ENCODE measurements at places on chromosomes 5 and 9.

DNA sequence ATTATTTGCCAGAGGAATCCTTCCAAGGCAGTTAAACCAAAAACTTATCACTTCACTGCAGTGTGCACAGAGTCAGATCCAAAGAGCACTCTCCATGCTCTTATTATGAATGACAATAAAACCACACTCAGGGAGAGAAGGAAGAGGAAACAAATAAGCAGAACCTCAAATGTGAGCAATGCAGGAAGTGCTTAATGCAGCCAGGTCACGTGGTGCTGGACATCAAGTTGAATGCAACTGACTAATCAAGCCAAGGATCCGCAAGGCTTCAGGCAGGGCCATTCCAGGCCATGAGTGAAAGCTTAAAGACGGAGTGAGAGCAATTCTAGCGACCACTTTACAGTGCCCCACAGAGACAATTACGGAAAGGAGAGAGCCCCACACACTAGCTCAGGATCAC is 230.4 kb upstream of the PUM3 start:
- no peak for DNase-seq

DNA sequence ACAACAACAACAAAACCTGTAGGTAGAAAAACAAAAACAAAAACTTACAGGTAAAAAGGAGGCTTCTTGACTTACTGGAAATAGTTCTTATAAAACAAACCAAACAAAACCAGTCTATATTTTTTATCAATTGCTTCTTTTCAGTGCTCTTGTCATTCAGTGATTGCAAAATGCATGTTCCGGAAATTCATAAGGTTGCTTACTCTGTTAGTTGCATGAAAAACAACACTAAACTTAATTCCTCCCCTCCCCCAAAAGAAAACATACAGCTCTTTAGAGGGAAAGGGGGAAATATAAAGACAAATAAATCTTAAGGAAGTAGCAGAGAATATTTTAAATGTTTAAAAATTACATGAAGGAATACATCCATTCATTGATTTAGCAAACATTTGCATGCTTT is 19.1 kb downstream of the CPEB4 start:
- no peak for DNase-seq

GRCh38 chr9:99457406-99457805 is 235.3 kb downstream of the SEC61B start:
- DNase-seq, result no peak

- DNase-seq, result peak; percentile 36
These were observed 4.7 kb upstream of the TEX53 start for GRCh38 chr9:114662081-114662989.

GRCh38 chr5:39605588-39606575 is 181.1 kb upstream of the DAB2 start:
- no peak for DNase-seq

GRCh38 chr5:147712019-147712418 is 70.5 kb downstream of the JAKMIP2 start:
- DNase-seq, result no peak

DNA sequence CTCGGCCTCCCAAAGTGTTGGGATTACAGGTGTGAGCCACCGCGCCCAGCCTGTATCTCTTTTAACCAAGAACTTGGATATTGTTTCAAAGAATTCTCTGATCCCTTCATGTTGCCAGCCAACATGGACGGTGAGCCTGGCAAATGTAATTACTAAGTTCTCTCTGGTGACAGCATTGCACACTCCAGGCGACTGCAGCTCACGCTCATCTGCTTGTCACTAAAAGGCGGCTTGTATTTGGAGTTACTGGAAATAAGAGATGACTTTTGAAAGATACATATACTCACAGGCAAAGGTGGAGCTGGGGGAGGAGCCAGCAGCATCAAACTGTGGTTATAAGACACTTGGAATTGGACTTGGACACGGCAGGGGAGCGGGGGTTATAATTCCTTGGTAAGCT is 172.3 kb downstream of the SLIT3 start:
- DNase-seq, result no peak

- DNase-seq, result no peak
These were observed 1.4 kb downstream of the GNAQ start for GRCh38 chr9:78030296-78030552.

- DNase-seq, result no peak
These were observed 314.2 kb downstream of the CDK5RAP2 start for GRCh38 chr9:120265791-120266190.

DNA sequence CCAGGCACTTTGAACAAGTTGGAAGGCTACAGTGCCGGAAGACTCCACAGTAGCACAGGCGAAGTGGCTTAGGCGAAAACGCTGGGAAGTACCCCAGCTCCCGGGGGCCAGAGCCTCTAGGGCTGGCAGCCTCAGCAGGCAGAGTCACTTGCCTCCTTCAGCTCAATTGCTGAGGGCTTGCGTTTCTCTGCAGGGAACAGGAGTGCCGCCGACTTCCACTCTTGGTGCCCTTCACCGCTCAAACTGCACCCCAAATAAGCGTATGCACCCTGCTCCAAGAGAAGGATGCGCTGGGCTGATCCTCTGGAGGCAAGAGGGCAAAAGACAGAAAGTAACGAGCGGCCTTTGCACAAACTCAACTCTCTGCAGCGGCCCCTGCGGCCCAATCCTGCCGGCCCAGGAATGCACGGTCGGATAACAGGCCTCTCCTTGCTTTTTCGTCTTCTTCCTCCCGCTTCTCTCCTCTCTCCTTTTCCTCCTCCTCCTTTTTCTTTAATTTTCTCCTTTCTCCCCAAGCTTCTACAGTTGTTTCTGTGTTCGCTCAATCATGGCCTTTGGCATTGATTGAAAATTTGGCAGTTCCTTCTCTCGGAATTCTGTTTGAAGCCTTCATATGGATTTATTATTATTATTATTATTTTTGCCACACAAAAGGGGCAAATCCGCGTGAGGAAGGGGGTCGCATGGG is 1.1 kb upstream of the S1PR3 start:
- DNase-seq, result no peak

DNA sequence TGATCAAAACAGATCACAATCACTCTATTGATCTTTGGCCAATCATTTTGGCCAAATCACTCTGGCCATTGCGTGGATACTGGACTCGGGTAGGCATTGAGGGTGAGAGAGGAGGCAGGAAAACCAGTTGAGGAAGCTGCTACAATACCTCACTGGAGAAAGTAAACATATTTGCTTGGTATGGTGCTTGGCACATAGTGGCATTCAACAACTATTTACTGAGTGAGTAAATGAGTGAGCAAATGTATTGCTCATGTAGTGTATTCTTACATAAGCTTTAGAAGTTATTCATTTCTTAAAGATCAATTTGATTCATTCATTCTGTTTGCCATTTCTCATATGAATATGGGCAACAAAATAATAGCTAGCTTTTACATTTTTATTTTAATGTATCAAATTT is 4.0 kb upstream of the DEPDC1B start:
- no peak for DNase-seq

DNA sequence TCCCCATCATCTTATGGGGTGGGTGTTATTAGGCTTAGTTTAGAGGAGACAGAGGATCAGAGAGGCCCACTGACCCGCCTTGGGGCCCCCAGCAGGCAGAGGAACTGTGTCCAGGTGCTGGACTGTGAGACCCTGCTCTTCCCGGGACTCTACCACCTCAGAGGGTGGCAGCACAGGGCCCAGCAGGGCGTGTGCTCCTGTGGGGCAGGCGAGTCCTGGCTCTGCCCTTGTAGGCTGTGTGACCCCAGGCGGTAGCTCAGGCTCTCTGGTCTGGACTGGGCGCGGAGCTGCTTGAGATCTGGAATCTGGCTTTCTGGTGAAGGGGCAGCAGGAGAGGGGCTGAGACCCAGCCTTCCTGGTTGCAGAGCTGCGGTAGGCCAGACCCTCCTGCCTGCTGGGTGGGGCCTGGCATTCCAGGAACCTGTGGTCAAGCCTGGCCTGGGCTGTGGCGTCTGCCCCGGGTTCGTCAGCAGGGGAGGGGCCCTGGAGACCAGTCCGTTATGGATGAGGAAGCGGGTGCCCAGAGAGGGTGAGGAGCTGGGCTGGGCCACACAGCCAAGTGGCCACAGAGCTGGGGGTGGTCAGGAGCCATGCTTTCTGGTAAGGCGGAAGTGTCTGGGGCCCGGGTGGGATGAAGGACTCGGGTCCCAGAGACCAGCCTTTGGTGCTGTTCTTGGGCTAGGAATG is 46.5 kb downstream of the RXRA start:
- no peak for DNase-seq

- DNase-seq, result no peak
These were observed 52.8 kb downstream of the VCAN start for GRCh38 chr5:83524345-83524744.

DNA sequence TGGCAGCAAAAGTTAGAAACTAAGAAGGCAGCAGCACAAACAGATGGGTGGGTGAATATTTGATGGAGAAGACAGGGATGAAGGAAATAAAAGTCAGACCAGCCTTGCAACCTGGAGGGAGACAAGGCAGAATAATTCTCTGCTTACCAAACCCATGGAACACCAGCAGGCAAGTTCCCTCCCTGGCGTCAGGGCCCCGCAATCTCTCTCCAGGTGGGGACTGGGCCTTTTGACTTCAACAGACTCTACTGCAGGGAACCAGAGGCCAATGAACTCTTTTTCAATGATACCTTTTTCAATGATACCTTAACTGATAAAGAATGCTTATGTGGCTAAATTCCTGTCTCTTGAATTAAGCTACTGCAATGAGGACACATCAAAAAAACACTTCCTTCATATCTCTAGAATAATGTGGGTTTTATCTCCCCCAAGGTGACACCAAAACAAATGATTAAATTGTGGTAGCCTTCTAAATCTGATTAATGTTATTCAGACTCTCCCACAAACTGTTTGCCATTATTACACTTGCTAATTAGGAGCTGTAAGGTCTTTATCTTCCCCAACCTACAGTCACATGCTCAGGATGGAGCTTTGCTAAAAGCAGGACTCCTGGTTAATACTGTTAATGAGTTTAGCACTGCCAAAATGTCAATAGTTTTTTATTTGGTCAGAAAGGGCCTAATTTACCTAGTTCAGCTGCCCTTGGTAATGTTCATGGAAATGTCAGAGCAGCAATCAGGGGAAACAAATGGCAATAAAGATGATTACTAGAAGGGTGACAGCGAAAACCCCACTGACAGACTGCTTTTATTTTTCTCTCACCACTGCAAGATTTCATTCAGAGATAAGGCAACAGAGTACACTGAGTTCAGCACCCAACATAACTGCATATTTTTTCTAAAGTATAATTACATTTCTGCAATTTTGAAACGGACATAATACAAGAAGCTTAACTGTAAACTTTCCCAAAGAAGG is 165.5 kb downstream of the TSSK1B start:
- no peak for DNase-seq

DNA sequence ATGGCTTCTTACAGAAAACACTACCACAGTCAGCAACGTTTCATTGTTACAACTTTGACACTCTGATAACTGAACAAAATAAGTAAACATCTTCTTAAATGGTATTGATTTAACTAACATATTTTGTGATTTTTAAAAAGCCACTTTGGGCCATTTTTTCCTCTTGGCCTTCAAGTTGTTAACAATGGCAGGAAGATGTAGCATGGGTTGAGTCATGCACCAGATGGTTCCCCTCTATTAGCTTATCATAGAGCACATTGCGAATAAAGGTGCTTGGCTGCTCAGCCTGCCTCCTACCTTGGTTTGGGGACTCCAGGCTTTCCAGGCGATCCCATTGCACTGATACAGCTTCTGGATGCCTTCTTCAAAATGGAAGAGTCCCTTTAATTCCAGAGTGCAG is 24.1 kb upstream of the CER1 start:
- no peak for DNase-seq

GRCh38 chr9:100216178-100216787 is 117.2 kb downstream of the INVS start:
- DNase-seq, result peak; percentile 42

GRCh38 chr5:43008363-43009153 is 31.6 kb downstream of the ANXA2R start:
- DNase-seq, result peak; percentile 75

- no peak for DNase-seq
These were observed 5.1 kb downstream of the LRRC14B start for GRCh38 chr5:196350-196749.

DNA sequence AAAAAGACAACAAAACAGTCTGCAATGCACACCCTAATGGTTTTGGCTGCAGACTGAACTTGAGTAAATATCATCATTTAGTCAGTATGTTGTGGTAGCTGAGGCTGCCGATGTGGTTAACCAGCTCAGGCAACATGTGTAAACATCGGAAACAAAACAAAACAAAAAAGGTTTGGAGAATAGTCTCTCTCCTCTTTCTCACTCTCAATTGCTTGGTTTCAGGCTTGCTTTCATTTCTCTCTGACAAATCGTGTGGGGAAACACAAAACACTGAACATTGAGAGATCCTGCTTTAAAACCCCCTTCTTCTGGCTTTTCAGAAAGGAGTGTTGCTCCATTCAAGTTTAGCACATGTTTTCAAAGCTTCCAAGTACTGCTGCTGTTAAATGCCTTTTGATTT is 453.3 kb downstream of the BNC2 start:
- DNase-seq, result no peak

DNA sequence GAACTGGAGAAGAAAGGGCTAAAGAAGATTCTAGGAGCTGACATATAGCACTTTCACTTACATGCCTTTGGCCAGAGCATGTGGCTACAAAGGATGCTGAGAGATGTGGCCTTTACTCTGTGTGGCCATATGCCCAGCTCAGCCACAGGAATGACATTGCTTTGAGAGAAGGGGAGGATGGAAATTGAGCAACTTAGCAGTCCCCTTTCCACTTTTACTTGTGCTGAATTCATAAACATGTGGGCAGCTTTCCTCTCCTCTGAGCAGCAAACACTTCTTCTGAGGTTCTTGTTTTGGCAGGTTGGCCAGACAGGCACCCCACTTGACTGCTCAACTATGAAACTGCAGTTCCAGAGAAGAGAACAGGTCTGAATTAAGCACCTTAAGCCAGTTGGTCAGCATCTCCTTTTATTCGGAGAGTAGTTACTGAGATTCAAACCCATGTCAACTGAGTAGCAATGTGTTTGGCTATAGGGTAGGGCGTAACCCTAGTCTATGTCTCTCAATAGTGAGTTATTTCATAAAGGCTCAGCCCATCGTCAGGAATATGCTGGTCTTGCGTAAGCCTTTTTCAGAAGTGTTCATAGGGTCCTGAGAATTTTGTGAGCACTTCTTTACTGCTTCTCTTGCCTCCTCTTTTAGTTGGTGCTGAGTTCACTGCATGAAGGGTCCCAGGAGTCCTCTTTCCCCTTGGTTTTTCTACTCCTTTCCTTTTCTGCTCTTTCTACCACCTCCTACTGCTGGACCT is 134.5 kb downstream of the PALM2AKAP2 start:
- DNase-seq, result no peak

Data from activated CD4-positive, alpha-beta T cell treated with anti-CD3 and anti-CD28 coated beads, Interleukin-2, amount 50 U/mL, for 24 hours (primary cell).